Stimulated activated CD4-positive, alpha-beta T cell treated with anti-CD3 and anti-CD28 coated beads, Interleukin-1b, Interleukin-23, amount 100 ng/mL, for 4 hours (primary cell): ENCODE measurements at places on chromosomes 3 and 15.

GRCh38 chr15:32951736-32952464 lies 234.1 kb downstream of the GREM1 start:
- no peak for DNase-seq

DNA sequence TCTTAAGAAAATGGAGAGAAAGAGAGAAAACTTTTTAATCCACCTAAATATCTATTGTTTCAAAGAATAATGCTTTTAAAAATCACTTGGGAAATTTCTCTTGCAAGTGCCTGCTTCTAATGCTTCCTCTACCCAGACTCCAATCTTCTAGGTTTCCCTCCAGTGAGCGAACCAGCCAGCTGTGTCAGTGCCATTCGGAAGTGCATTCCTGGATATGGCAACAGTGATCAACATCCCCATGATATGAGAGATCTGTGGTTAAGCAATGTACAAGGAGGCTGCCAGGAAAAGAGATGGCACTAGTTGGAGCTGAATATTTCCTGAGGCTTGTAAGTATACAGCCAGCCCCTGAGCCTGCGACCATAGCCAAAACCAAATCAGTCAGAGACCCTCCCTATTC lies 53.3 kb upstream of the KCNMB2 start:
- no peak for DNase-seq

GRCh38 chr3:120177151-120177550 lies 82.9 kb upstream of the GSK3B start:
- no peak for DNase-seq

DNA sequence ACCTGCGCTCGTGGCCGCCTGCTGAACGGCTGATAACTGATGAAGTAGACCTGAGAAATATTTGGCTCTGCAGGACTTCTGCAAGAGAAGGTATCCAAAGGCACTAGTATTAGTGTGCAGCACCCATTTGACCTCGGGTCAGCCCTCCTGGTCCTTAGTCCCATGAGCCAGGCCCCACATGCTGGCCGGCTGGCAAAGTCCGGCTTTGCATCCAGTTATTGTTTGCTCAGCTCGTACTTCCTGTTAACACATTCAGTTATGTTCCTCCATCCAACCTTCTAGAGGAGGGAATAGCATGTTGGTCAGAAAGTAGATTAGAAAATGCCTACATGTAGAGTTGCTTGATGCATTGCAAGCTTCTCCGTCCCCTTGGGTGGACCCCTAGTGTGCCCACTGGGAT lies 385.7 kb upstream of the RGMA start:
- no peak for DNase-seq

GRCh38 chr3:153626158-153626557 lies 464.1 kb downstream of the RAP2B start:
- no peak for DNase-seq

DNA sequence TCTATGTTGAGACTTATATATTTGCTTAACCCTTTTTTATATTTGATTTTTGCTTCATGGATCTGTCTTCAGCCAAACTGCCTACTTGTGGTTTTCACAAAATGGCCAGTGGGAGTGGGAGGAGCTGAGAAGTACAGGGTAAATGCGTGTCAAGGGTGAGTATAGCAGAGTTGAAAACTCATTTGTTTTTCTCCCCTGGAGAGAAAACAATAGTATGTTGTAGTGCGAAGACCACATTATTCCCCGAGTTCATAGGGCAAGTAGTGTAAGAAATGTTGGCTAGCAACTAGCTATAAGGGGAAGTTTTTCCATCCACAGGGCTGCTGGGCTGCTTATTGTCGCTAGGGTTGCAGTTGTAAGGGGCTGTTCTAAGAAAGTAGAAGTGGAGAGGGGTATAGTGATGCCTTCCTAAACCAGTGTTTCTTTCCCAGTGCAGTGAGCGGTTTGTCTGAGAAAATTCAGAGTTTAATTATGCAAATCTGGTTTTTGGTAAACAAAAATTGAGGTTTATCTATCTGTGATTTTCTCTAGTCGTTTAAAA lies 153.8 kb upstream of the AZI2 start:
- DNase-seq: no peak

- DNase-seq: no peak
Measured at GRCh38 chr3:106004137-106004681, 135.4 kb upstream of the CBLB start.

DNA sequence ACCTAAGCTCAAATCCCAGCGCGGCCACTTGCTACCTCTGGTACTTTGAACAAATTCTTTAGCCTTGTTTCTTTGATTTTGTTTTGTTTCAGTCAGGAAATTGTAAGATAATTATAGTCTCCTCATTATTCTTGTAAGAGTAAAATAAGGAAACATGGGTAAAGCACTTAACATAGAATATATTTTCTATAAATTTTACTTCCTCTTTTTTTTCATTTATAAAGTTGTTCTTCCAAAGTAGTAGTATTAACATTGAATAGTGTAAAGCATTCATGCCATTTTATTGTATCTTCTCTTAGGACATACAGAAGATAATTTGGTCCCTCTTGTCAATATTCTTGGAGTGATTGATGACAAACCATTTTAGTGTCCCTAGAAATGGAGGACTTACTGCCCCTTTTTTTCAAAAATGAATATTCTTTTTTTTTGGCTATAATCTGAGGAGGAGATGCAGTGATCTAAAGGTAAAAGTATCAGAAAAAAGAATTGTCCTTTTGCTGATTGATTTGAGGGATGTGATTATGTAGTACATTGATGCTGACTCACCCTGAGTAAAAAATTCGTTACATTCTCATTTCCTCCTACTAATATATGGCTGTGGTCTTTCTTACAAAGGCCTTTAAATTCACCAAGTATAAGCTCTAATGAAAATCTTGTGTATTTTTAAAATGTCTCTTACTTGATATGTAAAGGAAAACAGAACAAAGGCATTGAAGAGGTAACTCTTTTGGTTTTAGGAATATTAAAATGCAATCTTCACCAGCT lies 51.0 kb downstream of the ALCAM start:
- no peak for DNase-seq

GRCh38 chr3:8504611-8504973 lies 3.0 kb downstream of the LMCD1 start:
- no peak for DNase-seq

DNA sequence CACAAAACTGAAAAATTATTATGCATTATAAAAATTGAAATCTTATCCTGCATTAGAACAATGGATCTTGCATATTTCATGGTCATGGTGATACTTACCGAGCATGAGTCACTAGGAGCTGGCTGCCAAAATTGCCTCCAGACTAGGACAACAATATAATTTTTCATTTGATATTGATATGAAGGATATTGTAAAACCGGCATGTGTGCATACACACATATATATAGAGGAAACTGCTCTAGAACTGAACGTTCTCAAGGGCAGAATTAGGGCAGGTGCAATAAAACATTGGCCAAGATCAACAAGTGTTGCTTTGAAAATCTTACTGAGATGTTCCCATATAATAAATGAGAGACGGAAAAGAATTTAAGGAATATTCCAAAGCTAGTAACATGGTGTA lies 319.4 kb upstream of the POU1F1 start:
- no peak for DNase-seq

- no peak for DNase-seq
Measured at GRCh38 chr15:81400640-81401236, 26.7 kb upstream of the TMC3 start.

- no peak for DNase-seq
Measured at GRCh38 chr15:65329984-65330735, 25.7 kb downstream of the RNU5B-1 start.

GRCh38 chr3:64058566-64058965 lies 35.3 kb upstream of the PSMD6 start:
- no peak for DNase-seq

DNA sequence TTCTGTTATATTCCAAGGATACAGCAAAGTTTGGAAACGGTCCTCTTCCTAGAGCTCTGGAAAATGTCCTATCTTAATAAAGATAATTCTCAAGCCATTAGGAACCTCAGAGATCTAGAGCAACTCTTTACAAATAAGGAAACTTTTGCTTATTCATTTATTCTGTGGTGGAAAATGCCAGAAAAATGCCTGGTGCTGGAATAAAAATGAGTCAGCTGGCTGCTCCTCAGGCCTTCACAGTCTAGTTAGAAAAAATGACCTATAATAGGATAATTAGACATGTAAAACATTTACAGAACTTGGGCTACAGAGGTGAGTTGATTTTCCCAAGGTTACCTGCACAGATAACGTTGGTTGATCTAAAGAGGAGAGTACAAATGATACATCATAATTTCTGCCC lies 372.5 kb downstream of the NLGN1 start:
- DNase-seq: no peak

- no peak for DNase-seq
Measured at GRCh38 chr3:104886220-104886995, 480.3 kb upstream of the ALCAM start.

- DNase-seq: no peak
Measured at GRCh38 chr3:111269777-111270176, 198.2 kb downstream of the NECTIN3 start.

- DNase-seq: no peak
Measured at GRCh38 chr15:70604666-70605315, 158.6 kb downstream of the UACA start.

DNA sequence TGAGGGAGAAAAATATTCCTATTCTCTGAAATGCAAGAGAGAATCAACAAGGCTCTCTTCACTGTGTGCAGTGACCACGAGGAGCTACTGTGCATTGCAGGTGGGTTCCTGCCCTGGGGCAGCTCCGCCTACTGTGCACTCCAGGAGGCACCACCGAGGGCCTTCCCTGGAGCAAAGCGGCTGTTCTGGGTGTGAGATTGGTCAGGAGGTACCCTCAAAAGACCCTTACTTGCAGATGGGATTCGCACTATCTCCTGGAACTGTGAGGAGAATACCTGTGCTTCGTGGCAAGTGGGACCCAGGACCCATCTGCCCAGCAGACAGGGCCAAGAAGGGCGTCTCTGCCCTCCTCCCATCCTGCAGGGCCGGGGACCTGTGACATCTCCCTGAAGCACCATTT lies 68.9 kb downstream of the CYFIP1 start:
- DNase-seq: no peak

DNA sequence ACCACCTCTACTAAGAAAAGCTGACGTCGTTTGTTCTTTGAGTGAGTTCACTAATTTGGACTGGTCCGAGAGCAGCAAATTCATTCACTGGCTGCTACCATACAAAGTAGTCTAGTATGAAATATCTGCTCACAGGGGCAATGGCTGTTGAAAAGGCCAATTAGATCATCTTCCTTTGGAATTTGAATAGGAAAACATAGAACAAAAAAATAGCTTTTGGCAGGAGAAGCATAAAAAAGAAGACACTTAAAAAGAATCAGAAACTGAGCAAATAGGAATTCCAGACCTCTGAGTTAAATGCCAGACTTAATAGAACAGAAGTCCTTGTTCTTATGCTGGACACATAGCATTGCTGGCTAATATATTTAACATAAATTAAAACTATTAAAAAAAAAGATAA lies 159.3 kb downstream of the IL1RAP start:
- DNase-seq: no peak

DNA sequence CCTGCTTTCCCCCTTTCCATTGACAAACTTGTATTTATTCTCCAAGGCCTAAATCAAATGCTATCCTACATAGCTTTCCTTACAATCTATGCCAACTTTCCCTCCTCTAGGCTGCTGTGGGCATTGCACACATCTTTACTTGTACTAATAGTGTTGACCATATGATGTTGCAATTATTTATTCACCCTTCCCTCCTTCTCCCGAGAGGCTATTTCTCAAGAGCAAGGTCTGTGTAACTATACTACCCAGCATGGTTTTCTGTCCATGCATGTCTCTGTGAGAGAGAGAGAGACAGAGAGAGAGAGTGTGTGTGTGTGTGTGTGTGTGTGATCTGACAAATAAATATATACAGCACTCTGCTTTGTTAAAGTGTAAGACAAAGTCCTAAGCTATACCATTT lies 63.8 kb downstream of the GTPBP8 start:
- no peak for DNase-seq

DNA sequence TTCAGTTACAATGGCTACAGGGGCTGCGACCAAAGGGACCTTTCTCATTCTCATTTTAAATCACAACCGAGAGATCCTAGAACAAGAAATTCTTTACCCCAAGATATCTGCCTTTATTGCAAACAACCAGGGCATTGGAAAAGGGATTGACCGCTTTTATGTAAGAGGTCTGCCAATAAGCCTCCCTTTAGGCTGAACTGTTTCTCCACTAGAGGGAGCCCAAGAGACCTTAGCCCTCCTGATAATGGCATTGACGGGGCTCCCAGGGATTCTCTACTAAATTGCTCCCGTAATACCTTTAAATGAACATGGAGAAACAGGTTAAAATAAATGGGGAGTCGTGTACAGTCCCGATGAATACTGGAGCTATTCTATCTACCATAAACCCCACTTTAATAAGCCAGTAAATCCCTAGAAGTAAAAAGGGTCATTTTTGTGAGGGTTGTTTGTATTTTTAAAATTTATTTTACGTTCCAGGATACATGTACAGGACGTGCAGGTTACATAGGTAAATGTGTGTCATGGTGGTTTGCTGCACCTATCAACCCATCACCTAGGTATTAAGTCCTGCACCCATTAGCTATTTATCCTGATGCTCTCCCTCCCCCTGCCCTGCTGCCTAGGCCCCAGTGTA lies 7.5 kb upstream of the IGSF10 start:
- no peak for DNase-seq

DNA sequence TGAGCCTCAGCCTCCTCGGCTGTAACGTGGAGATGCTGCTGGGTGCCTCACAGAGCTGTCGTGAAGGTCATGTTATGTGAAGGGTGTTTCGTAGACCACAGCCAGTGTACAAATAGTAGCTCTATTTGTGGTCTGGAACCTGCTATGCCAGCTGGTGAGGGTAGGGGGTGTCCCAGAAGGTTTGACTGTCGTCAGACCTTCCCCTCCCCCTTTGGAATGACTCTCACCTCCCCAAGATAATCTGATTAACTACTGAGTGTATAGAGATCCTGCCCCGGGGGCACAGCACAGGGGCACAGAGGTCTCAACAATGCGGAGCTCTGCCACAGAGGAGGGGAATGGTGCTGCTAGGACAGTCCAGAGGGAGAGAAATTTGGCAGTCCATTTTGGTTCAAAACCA lies 20.5 kb downstream of the FGD5 start:
- no peak for DNase-seq

DNA sequence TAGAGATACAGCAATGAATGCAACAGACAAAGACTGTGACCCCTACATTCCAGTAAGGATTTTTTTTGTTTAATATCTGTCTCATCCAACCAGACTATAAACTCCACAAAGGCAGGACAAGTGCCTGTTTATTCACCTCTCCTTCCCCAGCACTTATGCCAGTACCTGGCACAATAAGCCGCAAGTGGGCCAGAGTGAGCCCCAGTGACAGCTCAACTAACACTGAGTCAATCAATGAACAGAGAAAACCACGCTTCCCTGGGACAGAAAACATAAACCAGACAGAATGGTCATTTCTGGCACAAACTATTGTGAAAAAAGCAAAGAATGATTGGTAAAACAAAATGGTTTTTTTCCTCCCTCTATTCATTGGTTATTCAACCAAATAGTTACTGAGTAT lies 52.2 kb downstream of the RYK start:
- DNase-seq: no peak
